ENCODE measurements at places on chromosomes 6 and 20.

DNA sequence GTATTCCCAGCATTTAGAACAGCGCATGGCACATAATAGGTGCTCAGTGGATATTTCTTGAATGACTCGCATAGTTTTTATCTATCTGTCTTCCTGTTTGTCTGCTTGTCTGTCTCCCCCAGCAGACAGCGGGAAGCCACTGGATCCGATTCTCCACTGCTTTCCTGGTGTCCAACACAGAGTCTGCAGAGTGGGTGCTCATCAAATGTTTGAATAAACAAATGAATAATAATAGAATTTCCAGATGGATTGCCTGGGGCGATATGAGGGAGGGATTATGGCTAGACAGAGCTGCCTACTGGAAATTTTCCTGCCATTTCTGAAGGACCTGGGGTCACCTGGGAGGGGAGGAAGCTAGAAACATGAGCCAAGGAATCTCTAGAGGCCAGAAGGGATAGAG lies 18.9 kb downstream of the CDH22 start:
- no peak for DNase-seq

- DNase-seq: no peak
Observed at GRCh38 chr20:11003341-11003740, 329.5 kb upstream of the JAG1 start.

DNA sequence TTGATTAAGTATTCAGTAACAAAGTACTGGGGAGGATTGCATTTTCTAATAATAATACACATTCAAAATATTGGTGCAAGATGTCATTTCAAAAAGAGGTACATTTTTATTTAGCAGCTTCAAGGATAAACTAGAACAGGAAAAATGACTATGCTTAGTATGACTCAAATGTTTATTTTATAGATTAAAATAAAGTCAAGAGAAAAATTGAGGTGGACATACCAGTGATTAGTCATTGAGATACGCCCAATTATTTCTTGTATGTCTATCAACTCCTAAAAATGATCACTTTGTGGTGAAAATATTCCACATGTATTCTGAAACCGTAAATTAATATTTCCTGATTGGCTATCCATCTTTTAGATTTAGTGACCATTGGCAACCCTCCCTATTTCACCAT lies 96.7 kb downstream of the PHF3 start:
- DNase-seq: no peak

- no peak for DNase-seq
Observed at GRCh38 chr6:165821754-165822153, 158.7 kb upstream of the PDE10A start.

DNA sequence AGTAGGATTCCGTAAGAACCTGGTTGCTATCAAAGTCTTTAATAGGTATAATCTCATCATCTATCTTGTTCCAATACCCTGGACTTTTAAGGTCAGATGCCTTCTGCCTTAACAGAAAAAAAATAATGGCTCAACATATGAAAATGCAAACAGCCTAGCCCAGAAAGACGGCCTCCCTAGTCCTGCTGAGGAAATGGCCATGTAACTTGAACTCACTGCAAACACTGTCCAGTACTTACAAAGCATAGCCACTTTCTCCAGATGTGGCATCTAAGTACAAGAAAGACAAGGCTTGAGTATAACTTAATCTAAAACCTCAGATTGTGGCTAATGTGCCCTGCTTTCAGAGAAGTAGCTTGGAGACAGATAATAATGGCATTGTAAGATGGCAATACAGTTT lies 26.5 kb downstream of the FASTKD5 start:
- DNase-seq: no peak

DNA sequence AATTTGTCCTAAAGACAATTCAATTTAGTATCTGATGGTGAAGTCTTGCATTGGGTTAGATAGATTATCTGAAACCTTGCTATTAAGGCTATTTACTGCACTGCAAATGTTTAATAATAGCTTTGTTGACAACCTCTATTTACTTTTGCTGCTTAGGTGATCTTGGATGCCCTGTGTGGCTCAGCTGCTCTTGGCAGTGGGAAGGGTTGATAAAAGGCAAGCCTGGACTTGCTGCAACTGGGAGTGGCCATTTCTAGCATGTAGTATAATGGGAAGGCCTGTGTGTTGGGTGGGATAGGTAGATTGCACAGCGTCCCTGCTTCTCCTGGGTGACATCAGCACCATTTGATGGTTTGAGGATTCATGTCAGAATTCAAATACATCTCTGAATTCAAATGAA lies 49.1 kb downstream of the ARMC2 start:
- DNase-seq: no peak

- DNase-seq: no peak
Observed at GRCh38 chr6:105791583-105792318, 294.4 kb upstream of the PRDM1 start.

DNA sequence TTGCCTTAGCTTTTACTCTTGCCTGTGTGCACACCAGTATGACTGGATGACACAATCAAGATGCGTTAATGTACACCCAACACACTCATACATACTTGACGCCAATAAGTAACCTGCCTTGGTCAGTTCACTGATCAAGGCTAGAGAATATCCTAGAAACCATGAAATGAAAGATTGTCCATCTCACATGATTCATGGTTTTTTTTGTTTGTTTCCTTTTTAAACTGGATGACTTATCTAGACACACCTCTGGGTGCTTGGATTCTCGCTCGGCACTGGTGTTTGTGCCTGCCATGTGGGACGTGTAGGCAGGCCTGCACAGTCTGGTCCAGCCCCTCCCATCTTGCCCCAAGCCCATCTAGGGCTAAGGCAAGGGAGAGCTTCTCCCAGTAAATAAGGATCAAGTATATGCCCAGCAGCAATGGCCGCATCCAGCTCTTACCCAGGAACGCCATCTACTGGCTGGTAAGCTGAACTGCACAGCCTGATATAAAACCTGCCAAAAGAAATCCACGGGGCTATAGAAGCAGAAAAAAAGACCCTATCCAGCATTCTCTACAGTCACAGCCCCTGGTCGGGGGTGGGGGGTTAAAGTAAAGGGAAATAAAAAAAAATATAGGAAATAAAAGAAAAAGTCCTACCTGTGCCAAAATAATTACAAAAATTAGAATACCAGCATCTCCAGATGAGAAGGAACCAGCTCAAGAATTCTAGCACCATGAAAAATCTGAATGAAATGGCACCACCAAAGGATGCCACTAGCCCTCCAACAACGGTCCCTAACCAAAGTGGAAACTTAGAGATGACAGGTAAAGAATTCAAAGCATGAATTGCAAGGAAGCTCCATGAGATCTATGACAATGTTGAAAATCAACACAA lies 73.3 kb downstream of the OTOR start:
- no peak for DNase-seq

DNA sequence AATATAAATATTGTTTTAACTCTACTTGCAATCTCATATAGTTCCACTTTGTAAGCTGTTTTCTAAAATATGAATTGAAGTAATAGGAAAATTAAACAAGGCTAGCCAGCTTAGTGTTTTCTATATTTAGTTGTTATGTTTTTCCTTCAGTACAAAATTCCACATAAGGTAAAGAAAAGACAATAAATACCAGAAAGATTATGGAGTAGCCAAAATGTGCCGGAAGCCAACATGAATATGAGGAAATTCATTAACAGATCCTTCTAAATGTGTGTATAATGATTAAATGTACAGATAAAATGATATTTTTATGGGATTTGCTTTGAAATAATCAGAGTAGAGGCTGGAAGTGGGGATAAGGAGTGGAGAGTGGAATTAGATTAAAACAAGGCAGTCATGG lies 52.5 kb upstream of the COL21A1 start:
- DNase-seq: no peak

Data from activated CD4-positive, CD25-positive, alpha-beta regulatory T cell (primary cell).